Smooth muscle cell of the brain vasculature (primary cell): ENCODE measurements at places on chromosomes 16 and 17.

DNA sequence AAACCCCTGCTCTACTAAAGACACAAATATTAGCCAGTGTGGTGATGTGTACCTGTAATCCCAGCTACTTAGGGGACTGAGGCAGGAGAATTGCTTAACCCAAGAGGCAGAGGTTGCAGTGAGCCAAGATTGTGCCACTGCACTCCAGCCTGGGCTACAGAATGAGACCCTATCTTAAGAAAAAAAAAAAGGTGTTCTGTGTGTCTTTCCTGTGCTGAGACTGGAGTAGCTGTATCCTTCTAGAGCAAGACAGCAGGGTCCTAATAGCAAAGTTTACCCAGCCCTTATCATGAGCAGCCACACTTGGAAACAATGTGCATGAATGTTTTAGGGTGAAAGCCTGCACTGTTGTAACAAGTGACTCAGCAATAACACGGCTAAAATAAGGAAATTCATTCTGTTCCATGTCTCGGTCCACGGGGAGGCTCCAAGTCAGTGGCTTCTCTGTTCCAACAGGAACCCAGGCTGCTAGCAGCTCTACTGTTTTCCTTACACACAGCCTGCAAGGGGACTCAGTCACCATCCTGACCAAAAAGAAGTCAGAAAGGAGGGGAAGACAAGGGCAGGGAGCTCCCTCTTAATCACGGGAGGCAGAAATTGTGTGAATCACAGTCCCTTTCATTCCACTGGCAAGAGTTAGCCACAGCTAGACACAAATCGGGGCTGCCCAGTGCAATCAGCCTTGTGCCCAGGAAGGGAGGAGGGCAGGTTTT is 7.1 kb upstream of the SLC5A11 start:
- peak; percentile 15 for DNase-seq

- no peak for DNase-seq
These were observed at the start of gene SHISA6 for GRCh38 chr17:11240841-11241610. Gene SHISA6 (plus strand): TSS chr17:11241213.

DNA sequence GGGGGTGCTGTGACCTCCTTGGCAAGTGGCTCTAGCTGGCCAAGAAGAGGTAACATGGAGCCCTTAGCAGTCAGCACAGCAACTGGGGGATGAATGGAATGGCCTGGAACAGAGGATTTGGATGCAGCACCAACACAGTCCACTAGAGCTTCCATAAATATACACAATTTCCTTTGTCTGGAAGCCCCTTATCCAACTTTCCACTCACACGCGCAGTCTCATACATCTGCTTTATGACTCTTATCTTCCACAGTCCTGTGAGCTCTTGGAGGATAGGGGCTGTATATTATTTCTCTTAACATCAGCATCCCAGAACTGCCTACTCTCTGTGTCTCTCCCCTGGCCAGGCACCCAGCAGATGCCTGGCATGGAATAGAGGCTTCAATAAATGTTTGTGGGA is 235.6 kb upstream of the MAF start:
- DNase-seq = no peak

DNA sequence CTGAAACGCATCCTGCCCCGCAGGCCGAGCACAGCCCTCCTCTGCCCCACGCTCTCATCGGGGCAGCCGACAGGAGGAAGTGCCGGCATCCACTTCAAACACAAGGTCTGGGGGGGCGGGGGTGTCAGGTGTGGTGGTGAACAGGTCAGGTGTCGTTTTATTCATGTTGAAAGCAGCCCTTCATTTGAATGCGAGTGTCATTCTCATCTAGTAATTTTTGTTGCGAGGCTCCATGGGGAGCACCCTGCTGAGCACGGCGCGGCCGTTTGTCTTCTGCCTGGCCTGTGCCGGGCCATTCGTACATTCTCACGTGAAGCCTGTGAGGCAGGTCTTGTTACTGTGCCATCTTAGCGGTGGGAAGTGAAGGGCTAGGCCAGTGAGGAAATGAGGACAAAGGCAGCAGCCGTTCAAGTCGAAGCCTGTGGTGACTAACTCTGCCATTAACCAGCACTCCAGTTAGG is 1.9 kb downstream of the ACSF3 start:
- no peak for DNase-seq

GRCh38 chr16:3716831-3717234 is 491 bp downstream of the TRAP1 start:
- DNase-seq = no peak

- DNase-seq = no peak
These were observed 34.0 kb downstream of the YPEL2 start for GRCh38 chr17:59365383-59365981.

DNA sequence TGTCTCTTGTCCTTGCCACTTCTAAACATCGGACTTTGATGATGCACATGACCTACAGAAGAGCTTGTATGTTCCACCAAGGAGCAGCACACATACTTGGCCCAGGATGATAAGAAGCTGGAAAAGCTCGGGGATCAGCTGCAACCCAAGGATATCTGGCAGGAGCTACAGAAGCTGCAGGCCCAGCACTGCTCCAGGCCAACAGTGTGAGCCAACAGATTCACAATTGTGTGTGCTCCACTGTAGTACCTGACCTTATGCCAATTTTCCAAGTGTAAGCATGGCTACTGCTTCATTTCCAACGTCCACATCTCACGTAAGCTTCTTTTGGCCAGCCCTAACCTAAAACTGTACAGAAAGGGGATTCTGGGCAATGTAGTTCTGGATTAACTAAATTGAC is 83.4 kb downstream of the COX10 start:
- no peak for DNase-seq

GRCh38 chr16:2343211-2343610 is 2.7 kb upstream of the ABCA3 start:
- no peak for DNase-seq

DNA sequence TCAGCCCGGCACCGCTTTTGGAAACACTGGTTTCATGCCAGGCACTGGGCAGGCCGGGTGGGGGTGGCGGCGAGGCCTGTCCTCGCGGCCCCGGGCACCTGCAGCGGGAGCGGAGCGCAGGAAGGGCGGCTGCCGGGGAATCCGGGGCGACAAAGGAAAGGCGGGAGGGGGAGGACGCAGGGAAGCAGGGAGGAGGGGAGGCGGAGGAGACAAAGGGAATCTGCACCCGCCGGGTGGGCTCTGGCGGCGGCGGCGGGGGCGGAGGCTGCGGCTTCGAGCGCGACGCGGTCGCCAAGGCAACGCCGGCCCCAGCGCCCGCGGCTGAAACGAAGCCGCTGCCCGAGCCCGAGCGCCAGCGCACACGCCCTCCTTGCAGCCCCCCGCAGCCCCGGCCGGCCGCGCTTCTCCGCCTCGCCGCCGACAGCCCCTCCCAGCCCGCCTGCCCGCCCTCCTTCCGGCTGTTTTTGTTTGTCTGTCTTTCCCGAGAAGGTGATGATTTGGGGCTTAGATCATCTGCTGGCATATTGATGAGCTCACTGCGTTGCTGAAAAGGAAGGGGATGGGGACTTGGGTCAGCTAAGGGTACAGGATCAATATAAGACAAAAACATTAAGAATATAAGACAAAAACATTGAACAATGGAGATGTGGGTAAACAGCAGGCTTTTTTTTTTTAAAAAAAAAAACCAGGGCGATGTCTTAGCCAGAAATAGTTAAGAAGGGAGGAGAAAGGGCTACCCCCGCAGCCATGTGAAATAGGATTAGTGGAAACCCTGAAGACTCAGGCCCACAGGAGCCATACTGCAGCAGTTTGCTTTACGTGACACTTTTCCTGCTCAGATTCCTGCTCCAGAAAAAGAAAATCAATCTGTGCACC is 32.7 kb downstream of the CDK5R1 start:
- DNase-seq = no peak

DNA sequence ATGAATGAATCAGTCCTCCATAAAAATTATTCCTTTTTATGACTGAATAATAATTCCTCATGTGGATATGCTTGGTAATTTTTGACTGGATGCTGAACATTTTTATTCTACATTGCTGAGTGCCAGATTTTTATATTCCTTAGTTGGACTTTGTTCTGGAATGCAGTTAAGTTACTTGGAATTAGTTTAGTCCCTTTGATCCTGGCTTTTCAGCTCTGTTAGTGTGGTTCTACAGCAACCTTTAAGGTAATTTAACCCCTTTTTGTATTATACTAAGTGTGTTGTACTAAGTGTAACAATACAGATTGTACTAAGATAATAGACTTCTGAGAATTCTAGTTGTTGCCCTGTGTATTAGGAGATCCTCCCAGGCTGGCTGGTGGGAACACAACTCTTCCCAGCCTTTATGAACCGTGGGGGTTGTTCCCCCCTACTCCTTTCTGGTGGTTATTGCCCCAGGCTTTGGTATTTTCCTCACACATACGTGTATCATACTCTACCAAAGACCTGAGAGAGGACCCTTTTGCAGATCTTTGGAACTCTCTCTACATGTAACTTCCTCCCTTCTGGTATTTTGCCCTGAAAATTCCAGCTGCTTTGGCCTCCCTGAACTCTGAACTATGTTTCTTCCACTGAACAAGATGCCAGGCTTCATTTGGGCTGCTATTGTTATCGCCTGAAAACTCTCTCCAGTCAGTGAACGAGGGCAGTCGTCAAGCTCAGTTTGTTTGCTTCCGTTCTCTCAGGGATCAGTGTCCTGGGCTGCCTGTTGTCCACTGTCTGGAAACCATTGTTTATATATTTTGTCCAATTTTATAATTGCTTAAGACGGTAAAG is 30.5 kb downstream of the TANGO6 start:
- DNase-seq = no peak

DNA sequence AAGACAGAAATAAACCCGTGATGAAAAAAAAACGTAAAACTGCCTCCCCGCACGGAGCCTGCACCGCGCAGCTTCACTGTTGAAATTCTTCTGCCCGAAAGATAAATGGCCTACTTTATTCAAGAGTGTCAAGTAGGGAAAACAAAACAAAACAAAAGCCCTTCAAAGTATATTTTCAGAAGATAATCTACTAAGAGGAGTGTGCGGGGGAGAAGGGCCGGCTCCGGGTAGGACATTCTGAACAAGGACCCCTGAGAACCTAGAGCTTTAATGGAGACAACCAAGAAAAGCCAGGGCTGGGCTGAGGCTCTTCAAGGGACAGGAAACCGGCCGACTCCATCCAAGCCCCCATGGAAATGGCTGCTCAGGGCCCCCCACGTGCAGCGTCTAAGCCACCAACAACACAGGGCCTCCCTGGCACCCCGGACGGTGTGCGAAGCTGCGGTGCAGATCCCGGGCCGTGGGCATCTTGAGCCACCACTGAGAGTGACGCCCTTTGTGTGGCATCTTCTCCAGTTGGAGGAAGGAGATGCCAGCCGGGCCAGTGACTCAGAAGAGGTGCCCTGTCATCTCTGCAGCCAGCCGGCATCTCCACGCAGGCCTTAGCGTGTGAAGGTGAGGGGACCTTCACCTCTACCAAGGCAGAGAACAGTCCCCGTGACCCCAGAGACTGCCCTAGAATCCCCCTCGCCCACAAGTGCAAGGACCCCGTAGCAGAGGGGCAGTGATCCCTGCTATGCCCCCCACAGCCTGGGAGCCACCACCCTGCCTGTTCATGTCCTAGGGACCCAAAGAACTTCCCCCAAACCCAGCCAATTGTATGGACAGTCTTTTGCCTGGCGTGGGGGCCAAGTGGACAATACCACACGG is 250.8 kb downstream of the C16orf95 start:
- no peak for DNase-seq

DNA sequence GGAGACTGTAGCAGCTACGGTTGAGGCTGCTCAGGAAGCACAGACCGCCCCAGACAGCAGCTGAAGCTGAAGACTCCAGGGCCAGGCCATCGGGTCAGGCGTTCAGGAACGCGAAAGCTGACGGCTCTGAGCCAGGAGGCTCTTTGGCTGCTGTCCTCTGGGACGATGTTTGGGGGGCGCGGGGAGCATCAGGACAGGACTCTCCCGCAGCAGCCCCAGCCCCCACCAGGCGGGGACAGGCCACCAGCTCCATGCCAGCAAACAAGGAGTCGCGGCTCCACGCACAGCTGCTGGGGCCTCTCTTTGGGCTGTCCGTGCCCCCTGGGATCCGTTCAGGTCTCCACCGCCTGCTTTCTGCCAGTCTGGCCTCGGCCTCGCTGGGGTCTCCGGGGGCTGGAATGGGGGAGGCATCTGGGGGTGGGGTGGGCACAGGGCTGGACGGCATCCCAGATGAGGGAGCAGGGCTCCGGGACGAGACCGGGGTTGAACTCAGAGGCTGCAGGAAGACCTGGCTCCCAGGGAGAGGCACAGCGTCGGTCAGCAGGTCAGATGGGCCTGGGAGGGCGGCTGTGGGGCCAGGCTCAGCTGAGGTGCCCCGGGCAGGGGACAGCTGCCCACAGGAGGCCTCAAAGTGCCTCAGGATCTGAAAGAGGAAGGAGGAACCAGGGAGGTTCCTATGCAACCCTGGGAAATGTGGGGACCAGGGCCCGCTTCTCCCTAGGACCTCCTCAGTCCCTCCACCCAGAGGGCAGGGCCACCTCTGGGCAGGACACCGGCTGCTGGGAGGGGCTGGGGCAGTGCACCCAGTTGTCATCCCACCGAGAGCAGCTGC is 6.3 kb upstream of the CEP131 start:
- no peak for DNase-seq

GRCh38 chr17:68498479-68499326 is 13.5 kb upstream of the PRKAR1A start:
- DNase-seq = no peak

DNA sequence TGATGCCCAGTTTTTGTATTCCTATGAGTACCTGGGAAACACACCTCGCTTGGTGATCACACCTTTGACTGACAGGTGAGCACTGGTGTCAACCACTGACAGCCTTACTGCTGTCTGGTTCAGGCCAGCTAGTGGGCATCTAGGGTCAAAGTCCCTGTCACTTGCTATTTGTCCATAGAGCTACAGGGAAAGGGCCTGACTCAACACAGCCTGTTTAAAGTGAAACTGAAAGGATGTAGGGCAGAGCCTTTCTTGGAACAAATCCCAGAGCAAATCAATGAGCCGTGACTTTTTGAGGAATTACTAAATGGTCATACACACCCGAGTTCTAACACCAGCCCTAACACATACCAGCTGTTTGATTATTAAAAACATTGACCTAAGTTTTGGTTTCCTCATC is 106.8 kb downstream of the DNAH9 start:
- DNase-seq = no peak

DNA sequence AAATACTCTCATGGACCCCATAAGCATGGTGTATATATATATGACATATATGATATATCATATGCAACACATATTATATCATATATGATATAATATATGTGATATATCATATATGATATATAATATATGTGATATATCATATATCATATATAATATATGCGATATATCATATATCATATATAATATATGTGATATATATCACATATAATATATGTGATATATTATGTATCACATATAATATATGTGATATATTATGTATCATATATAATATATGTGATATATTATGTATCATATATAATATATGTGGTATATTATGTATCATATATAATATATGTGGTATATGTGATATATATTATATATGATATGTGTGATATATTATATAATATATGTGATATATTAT is 21.9 kb upstream of the MAPK3 start:
- DNase-seq = no peak

GRCh38 chr16:59690216-59690615 is 956.1 kb upstream of the GOT2 start:
- DNase-seq = no peak

- no peak for DNase-seq
These were observed 183.3 kb downstream of the MSI2 start for GRCh38 chr17:57439651-57440050.

DNA sequence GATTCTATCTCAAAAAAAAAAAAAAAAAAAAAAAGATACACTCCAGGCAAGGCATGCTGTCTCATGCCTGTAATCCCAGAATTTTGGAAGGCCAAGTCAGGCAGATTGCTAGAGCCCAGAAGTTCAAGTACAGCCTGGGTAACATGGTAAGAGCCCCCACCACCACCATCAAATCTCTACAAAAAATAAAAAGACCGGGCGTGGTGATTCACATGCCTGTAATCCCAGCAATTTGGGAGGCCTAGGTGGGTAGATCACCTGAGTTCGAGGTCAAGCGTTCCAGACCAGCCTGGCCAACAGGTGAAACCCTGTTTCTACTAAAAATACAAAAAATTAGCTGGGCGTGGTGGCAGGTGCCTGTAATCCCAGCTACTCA is 1.8 kb upstream of the ACLY start:
- DNase-seq = no peak
